ENCODE measurements at places on chromosomes 11 and 22.

- DNase-seq, result no peak
Measured at GRCh38 chr11:100584201-100584985, 102.7 kb upstream of the ARHGAP42 start.

GRCh38 chr22:29081517-29082236 is 8.8 kb downstream of the KREMEN1 start:
- no peak for DNase-seq

DNA sequence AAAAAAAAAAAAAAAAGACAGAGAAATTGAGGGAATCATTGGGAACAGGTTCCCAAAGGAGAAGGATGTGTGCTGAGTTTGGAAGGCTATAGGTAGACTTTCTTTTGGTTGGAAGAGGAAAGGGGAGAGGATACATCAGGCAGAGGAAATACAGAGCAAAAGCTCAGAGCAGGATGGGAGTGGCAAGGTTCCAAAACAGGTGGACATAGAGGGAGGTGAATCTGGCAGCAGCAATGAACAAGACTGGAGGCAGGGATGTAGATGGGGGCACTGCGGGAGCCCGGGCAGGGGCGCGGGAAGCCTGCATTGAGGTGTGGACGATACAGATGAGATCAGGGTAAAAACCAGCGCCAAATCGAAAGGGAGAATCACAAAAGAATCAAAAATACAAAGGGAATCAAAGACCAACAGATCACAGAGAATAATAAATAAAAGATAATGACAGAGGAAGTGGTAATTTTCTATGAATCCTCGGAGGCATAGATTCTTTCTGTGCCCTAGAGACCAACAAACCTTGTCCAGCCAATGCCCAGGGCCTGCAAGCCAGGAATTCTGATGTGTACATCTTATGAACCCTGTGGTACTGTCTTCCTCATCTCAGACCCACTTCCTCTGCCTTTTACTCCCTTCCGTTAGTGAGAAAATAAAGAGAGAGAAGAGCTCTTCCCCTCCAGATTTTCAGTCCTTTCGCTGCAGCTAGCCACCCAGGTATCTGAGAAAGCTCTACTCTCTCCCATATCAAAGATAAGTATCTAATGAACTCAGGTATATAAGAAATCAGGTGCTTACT is 70.3 kb downstream of the SLC1A2 start:
- DNase-seq, result no peak

GRCh38 chr11:128908391-128909246 is 17.5 kb downstream of the KCNJ5 start:
- no peak for DNase-seq

- no peak for DNase-seq
Measured at GRCh38 chr22:22979121-22979724, 91.1 kb upstream of the GNAZ start.

DNA sequence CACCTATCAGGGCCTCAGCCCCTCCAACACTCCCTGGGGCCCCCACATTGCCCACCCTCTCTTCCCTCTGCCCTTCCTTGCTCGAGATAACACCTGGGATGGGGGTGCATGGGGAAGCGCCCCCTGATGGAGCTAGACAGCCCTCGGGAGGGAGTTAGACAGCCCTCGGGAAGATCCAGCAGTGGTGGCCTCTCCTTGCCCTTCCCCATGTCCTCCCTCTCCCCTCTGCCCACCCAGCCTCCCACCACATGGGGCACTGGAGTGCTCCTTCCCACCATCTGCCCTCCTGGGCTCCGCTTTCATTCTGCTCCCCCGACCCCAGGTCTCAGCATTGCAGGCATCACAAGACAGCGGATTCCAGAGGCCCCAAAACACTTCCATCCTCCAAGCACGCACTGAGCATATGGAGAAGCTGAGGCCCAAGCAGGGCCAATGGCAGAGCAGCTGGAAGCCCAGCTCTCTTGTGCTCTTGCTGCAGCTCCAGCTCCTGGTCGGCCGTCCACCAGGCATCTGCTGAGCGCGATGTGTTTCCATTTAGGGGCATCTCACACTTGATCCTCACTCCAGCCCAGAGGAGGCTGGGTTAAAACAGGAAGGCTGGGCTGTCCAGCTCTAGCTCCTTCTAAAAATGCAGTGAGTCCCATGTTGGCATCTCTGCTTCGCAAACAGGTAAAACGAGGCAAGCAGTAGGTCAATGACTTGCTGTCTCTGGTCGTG is 65.6 kb downstream of the IGLL1 start:
- DNase-seq, result no peak

DNA sequence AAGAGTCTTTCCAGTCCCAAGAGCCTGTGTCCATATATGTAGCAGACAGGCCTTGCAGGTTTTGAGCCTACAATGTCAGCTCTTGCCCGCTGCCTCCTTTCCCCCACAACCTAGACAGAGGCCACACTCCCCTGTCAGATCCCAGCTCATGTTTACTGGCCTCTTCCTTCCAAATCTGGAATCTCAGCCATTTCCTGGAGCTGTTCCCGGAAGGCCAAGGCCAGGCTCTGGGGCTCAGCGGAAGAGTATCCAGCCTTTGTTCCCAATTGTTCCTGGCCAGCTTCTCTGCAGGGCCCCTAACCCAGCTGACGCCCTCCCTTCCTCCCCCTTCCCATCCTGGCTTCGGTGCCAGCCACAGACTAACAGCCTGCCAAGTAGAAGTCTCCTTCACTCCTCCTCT is 1.0 kb upstream of the ROBO4 start:
- no peak for DNase-seq

DNA sequence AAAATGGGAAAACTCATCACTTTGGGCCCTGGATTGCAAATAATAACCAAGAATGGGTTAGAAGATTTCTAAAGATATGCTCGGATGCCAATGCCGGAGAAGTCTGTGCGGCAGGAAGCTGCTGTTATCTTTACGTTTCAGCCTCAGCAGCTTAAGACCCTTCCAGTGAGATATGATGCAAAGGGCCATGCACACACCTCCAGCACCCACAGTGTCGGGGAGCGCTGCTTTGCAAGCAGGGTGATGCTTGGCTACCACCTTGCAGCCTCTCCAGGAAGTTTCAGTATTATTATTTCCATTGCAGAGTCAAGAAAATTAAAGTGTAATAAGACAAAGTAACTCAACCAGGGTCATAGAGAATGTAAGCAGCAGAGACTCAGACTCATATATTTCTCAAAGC is 37.3 kb downstream of the LARGE1 start:
- no peak for DNase-seq

- DNase-seq, result no peak
Measured at GRCh38 chr11:47488111-47488510, 39.2 kb upstream of the RAPSN start.

DNA sequence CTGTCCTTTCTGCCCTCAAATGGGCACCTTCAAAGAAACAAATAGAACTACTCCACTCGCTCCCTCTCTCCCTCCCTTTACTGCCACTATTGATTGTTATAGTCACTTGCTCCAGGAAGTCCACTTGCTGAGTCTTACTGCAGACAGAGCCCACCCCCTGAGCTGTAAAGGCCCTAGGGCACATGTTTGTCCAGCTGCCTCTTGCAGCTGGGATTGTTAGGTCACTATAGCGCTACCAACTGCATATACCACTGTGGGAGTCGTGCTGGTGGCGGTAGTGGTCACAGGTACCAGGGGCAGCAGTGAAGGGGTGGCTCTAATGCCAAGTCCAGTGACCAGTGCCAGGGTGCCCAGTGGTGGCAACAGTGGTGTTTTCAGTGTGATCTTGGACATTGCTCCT is 4.4 kb upstream of the SREBF2 start:
- DNase-seq, result no peak

DNA sequence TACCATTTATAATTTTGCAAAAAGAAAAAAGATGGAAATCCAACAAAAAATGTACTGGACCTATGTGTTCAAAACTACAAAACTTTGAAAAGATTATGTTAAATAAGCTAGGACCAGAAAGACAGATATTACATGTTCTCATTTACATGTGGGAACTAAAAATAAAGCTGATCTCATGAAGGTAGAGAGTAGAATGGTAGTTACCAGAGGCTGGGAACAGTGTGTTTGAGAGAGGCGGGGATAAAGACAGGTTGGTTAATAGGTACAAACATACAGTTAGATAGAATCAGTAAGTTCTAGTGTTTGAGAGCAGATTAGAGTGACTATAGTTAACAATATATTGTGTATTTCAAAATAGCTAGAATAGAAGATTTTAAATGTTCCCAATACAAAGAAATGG is 71.6 kb downstream of the USP47 start:
- no peak for DNase-seq

DNA sequence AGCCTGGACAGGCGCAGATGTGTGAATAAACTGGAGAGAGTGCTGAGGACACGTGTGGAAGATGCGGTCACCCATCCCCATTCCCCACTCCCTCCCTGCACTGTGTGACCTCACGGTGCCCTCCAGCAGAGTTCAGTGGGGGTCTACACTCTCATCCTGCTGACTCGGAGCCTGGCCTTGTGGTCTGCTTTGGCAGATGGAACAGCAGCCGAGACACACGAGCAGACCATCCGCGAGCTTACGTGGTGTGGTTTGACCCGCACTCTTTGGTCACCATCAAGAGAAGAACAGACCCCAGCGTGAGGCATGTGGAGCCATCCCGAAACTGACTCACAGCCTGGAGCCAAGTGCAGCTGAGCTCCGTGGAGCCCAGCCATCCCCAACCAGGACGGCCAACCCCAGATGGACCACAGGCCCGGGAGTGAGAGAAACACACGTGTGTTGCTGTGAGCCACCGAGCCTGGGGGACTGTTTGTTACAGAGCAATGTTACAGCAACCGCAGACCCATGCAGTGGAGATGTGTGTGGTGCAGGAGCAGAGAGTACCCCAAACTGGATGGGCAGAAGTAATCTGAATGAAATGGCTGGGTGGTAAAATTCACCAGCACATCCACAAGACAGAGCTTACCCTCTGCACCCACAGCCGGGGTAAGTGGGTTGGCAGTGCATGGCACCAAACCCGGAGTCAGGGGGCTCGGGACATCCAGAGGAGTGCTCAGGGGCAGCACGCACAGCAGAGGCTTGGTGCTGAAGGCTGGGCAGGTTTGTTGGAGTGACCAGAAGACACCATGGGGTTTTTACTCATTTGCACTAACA is 90.7 kb downstream of the RTL6 start:
- DNase-seq, result no peak

DNA sequence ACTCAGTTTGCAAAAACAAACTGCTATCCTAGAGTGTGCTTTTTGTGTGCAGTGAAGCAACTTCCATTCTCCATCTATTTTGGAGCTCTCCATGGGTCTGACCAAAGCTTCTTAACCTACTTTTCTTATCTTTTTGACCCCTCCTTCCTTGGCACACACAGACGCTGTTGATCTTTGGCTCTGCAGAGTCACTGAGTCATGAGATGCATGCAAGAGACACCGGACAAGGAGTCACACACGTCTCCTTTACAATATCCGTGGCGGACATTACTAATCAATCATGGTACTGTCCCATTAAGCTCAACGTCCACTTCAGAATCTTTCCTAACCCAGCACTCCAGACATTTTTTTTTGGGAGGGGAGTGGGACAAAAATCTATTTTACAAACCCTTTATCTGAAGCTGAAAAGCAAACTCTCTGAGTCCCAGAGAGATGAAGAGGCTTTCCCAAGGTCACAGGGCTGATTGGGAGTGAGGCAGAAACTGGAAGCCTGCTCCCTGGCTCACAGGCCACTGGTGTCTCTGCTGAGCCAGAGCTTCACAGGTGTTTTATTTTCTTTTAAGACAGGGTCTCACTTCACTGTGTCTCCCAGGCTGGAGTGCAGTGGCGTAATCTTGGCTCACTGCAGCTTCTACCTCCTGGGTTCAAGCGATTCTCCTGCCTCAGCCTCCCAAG is 165.8 kb upstream of the SYT13 start:
- no peak for DNase-seq

GRCh38 chr11:35553831-35554230 is 28.4 kb upstream of the PAMR1 start:
- DNase-seq, result no peak

GRCh38 chr11:12668166-12668565 is 6.1 kb upstream of the TEAD1 start:
- no peak for DNase-seq

DNA sequence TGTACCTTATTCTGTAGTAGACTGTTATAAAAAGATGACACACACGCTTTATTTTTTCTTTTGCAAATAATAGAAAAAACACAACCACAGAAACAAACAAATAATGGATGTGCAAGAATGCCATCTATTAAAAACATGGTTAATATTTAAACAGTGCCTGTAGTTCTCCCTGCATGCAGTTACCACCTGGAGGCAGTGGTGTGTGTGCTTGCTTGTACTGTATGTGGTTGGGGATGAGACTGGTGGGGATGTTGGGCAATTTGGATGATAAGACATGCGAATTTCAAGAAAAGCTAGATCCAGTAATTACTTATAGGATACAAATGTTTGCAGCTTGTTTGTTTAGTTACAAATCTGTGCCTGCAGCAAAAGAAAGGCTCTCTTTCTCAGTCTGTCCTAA is 3.6 kb downstream of the C11orf87 start:
- no peak for DNase-seq

DNA sequence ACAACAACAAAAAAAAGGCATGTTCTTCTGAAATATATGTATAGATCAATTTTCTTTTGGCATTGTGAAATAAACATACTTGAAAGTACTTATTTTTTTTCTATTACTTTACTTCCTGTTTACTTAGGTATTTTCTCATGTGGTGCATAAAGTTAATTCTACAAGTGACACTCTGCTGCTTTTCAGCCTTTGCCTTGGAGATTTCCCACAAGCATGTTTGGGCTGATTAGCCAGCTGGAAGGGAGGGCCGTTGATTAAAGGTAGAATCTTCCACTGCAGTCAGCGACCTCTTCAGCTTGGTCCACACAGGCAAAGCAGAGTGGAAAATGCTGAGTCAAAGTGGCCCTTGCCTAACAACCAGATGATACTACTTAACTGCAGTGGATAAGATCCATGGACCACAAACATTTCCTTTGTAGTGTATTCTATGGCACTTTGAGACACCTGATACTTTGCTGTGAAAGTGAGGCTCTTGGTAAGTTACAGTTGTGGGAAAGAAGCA is 176.0 kb downstream of the ARHGAP42 start:
- DNase-seq, result peak; percentile 77

DNA sequence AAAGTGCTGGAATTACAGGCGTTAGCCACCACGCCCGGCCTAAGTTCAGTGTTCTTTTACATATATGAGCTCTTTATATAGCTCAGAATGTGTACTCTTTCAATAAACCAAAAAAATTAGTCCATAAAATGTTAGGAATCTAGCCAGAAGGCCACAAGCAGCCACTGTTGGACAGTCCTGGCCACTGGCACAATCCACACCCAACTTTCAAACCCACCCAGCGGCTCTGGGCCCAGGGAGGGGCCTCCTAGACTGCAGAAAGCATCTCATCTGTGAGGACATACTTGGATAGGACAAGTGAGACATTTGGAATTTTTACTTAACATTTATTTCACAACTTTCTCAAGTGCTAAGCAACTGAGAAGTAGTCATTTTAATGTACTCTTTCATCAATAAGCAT is 6.4 kb downstream of the PACSIN2 start:
- no peak for DNase-seq

Data from liver (tissue), 10 donors.